Activated CD4-positive, CD25-positive, alpha-beta regulatory T cell treated with anti-CD3 and anti-CD28 coated beads, Interleukin-2, amount 50 U/mL, for 24 hours (primary cell): ENCODE measurements at places on chromosomes 4 and X.
A peak's percentile ranks its signal among the peaks of the same experiment; 100 is the strongest.

DNA sequence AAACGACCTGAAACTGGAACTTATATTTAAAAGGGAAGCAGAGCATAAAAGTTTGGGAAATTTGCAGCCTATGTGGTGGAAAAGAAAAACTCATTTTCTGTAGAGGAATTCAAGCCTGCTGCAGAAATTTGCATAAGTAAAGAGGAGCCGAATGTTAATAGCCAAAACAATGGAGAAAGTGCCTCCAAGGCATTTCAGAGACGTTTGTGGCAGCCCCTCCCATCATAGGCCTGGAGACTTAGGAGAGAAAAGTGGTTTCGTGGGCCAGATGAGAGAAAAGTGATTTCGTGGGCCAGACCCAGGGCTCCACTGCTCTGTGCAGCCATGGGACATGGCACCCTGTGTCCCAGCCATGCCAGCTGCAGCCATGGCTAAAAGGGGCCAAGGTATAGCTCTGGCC, 361.9 kb downstream of the PCDH19 start:
- ATAC-seq: no peak

GRCh38 chrX:12383196-12383595, 244.9 kb downstream of the FRMPD4 start:
- ATAC-seq: no peak

DNA sequence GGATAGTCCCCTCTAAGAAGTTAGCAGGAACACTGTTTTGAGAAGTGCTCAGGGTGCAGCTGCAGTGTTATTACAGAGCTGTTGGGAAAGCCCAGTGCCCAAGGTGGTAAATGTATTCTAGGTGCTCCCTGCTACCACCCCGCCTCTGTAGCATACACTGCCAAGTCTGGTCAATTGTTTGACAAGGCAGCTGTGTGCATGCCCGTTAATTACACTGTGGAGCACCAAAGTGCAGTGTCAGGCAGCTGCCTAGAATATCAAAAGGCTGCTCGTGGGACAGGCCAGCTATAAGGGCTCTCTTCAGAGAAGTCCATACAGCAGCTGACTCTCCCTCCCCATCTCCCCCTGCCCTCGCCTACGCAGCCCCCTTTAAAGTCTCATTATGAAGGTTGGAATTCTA, 99.9 kb upstream of the KLHL13 start:
- ATAC-seq: no peak

GRCh38 chr4:7569810-7570783, 135.4 kb upstream of the PSAPL1 start:
- no peak for ATAC-seq

- ATAC-seq: peak; percentile 76
These were observed at the start of gene WNK3 for GRCh38 chrX:54357414-54358377. WNK3 (minus strand) TSS chrX:54358046.

GRCh38 chr4:74428276-74428675, 16.7 kb upstream of the AREG start:
- ATAC-seq: no peak
